ENCODE measurements at places on chromosomes 1 and 21. TPM values are rescaled to one million over a fixed set of nuclear protein-coding genes. Genes with fewer than 3 reads are reported as not detected.

CD55 gene
- total RNA-seq = 70.8 TPM

TESK2 gene
- total RNA-seq = 3.1 TPM

IGSF21 gene
- not detected for total RNA-seq

C4BPB gene
- total RNA-seq = not detected

CHI3L2 gene
- total RNA-seq = under 0.01 TPM

NSUN4 gene
- 27.1 TPM for total RNA-seq

PLA2G2A gene
- not detected for total RNA-seq

DNM3 gene
- total RNA-seq = 2.1 TPM

CFAP57 gene
- total RNA-seq = 0.07 TPM

OR2L8 gene
- not detected for total RNA-seq

CD46 gene
- total RNA-seq = 154 TPM

IL12RB2 gene
- total RNA-seq = 1.0 TPM

SPEN gene
- 63.0 TPM for total RNA-seq

ECE1 gene
- total RNA-seq = 51.6 TPM

AKNAD1 gene
- total RNA-seq = 0.68 TPM

MPL gene
- total RNA-seq = not detected

GNG4 gene
- not detected for total RNA-seq

ECM1 gene
- total RNA-seq = 7.0 TPM

AK5 gene
- not detected for total RNA-seq

OR10Z1 gene
- not detected for total RNA-seq

CYYR1 gene
- 0.68 TPM for total RNA-seq

Data from nasal cavity respiratory epithelium epithelial cell of viscerocranial mucosa (primary cell).